ENCODE measurements at places on chromosomes 12 and 14.

- DNase-seq = no peak
These were observed 170.2 kb upstream of the PRICKLE1 start for GRCh38 chr12:42759622-42760273.

DNA sequence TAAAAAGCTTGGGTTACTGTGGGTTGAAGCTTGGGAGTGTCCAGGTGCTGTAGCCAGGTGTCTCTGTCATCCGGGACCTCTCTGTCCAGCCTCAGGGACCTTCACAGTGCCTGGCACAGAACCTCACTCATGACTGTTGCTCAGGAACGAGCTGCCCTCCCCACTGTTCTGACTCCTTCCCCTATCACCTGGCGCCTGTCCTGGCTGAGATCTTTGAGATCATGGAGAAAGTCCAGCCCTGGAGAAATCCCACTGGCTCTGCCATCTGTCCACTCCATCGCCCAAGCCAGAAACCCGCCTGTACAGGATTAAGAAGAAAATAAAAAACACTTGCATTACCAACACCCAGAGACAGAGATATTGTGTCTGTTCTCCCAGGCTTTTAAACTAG is 53.5 kb downstream of the DGLUCY start:
- DNase-seq = no peak

GRCh38 chr12:116601933-116602810 is 43.0 kb downstream of the MAP1LC3B2 start:
- DNase-seq = peak; percentile 89

DNA sequence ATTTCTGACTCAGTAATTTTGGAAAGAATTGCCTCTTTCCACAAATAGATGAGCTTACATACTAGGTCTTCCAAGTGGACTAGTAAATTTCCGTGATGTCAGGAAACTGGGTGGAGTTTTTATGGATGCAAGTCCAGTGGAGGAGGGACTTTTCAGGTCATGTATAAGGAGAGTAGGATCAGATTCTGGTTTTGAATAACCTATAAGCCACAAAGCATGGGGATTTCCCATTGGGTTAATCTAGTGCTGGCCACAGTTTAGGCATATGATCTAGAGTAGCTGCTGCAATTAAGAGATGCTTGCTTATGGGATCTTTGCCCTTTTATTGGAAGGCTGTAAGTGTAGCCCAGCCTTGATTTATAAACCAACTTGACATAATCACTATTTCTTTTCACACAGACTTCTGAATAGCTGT is 33.8 kb downstream of the STK38L start:
- DNase-seq = no peak

Measured in NB4 (cell line).